ENCODE measurements at places on chromosomes 1 and 21. TPM values are rescaled to one million over a fixed set of nuclear protein-coding genes. Genes with fewer than 3 reads are reported as not detected.

Gene SPATA45
- not detected for total RNA-seq

Gene PRDM16
- 3.9 TPM for total RNA-seq

Gene NUP133
- 27.9 TPM for total RNA-seq

Gene CERS2
- 159 TPM for total RNA-seq

Gene GATAD2B
- 37.4 TPM for total RNA-seq

Gene RNF220
- 60.1 TPM for total RNA-seq

Gene SPATC1L
- total RNA-seq: 5.9 TPM

Gene FCAMR
- not detected for total RNA-seq

Gene NBPF11
- total RNA-seq: 7.6 TPM

Gene IL19
- total RNA-seq: not detected

Gene EFCAB14
- total RNA-seq: 96.6 TPM

Gene FBXO2
- total RNA-seq: 0.71 TPM

Gene AGT
- 3.7 TPM for total RNA-seq

Gene TMEM200B
- 15.1 TPM for total RNA-seq

Gene MPL
- 0.39 TPM for total RNA-seq

Gene LY9
- total RNA-seq: 0.64 TPM

Gene KRTAP13-2
- total RNA-seq: not detected

Gene NDC1
- 7.9 TPM for total RNA-seq

Gene CGN
- total RNA-seq: 0.13 TPM

Gene RHOU
- total RNA-seq: 29.5 TPM

Gene MLLT11
- total RNA-seq: 0.64 TPM

Gene FCGR3A
- 117 TPM for total RNA-seq

Gene MAP10
- total RNA-seq: 1.1 TPM

Gene CD52
- total RNA-seq: 27.1 TPM

Gene RNU1-2
- 6,165 TPM for total RNA-seq

Gene LEFTY2
- total RNA-seq: 2.2 TPM

Gene FCER1G
- 176 TPM for total RNA-seq

Gene PLA2G2D
- not detected for total RNA-seq

Gene SPRR1A
- not detected for total RNA-seq

Gene LEFTY1
- not detected for total RNA-seq

Gene LRRC39
- total RNA-seq: 1.0 TPM

Gene CRABP2
- total RNA-seq: 6.7 TPM

Gene BGLAP
- not detected for total RNA-seq

Gene OR2T35
- total RNA-seq: not detected

Gene KRTAP19-3
- not detected for total RNA-seq

Gene NBPF12
- 10.8 TPM for total RNA-seq

Gene SLC16A4
- total RNA-seq: 7.2 TPM

Gene EPHB2
- total RNA-seq: 5.7 TPM

Gene CFHR2
- total RNA-seq: not detected

Gene GNAT2
- not detected for total RNA-seq

Gene IGSF21
- 2.6 TPM for total RNA-seq

Gene OR2L13
- total RNA-seq: not detected

Gene KCNK2
- total RNA-seq: 0.26 TPM

Gene BPNT1
- total RNA-seq: 22.1 TPM

Gene RGL1
- 80.8 TPM for total RNA-seq

Gene FCGR2B
- total RNA-seq: 43.4 TPM

Gene PLD5
- 0.26 TPM for total RNA-seq

Gene ZNF648
- not detected for total RNA-seq

Gene SESN2
- 23.2 TPM for total RNA-seq

Gene CLDN17
- total RNA-seq: not detected

Gene TP73
- not detected for total RNA-seq

Gene CR1L
- 0.71 TPM for total RNA-seq

Gene NOS1AP
- total RNA-seq: 1.3 TPM

Gene KANK4
- total RNA-seq: 2.7 TPM

Gene HSPA6
- 6.8 TPM for total RNA-seq

Gene AMY1A
- total RNA-seq: not detected
